Activated naive CD4-positive, alpha-beta T cell treated with anti-CD3 and anti-CD28 coated beads, Interleukin-2, amount 50 U/mL, for 16 hours (primary cell): ENCODE measurements at places on chromosomes 13 and 19.

DNA sequence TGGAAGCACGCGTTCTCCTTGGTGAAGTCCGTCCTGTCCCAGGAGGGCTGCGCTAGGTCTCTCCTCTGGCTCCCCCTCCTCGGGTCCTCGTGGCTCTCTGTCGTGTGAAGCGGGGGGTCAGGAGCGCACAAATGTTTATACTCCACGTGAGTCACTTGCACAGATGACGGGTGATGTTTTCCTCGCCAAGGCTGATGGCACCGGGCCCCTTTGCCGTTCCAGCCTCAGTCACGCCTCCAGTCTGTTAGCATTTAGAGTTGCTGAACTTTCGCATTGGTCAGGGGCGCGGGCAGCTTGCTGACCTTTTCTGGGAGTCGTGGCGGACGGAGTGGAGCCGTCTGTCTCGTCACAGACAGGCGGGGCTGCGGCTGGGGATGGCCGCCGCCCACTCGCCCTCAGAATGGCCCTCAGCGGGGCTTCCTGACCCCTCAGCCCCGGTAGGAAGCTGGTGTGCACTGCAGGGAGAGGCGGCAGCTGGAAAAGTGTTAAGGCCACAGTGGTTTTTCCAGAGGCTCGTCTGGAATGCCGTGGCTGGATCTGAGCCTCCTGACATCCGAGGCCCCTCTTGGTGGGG lies 13.7 kb downstream of the KLHL26 start:
- no peak for DNase-seq

DNA sequence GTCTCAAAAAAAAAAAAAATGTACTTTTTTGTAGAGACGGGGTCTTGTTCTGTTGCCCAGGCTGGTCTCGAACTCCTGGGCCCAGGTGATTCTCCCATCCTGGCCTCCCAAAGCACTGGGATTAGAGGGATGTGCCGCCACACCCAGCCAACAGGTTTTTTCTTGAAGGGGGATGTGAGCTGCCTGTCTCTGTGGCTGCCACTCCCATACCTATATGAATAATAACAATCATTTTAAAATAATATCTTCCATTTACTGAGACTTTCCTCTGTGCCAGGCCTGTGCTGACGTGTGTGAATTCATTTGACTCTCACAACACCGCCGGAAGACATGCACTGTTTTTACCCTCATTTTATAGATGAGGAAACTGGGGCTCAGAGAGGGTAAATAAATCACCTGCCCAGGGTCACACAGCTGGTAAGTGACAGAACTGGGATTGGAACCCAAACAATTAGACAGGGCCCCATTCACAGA lies 7.2 kb upstream of the BCL3 start:
- DNase-seq, result no peak

DNA sequence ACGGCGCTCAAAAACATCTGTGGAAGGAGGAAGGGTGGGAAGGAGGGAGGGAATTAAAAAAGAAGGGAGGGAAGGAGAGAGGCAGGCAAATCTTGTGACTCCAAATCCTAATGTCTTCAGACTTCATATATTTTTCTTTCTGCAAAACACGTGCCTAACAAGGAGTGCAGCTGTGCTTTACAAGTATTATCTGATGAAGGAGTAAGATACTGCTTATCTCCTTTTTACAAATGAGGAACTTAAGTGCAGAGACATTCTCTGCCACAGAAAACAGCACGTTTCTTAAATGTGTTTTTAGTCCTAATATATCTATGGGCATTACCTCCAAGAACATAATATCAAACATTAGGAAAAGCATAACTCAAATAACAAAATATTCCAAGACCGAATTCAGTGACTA lies 6.5 kb downstream of the FLT3 start:
- DNase-seq, result no peak

- no peak for DNase-seq
These were observed 3.4 kb upstream of the SIGLEC9 start for GRCh38 chr19:51121257-51121656.

DNA sequence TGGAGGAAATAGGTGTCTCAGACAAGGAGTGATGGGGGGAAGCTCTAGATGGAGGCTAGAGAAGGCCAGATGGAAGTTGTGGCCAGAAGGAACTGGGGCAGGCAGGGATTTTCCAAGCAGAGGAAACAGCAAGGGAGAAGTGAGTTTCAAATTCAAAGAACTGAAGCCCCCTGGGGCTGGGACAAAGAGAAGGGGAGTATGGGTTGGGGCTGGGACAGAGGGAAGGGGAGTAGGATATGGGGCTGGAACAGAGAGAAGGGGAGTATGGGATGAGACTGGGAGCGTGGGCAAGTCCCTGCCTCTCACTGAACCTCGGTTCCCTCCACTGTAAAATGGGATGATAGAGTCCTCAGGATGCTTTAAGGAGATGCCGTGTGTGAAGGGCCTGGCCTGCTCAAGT lies 1.9 kb upstream of the GTF2F1 start:
- no peak for DNase-seq

- DNase-seq, result no peak
These were observed 193.7 kb upstream of the RXFP2 start for GRCh38 chr13:31545616-31546015.

GRCh38 chr13:60755380-60756163 lies 358.6 kb downstream of the TDRD3 start:
- DNase-seq, result no peak

GRCh38 chr19:20863176-20863575 lies 59.9 kb upstream of the ZNF85 start:
- no peak for DNase-seq

DNA sequence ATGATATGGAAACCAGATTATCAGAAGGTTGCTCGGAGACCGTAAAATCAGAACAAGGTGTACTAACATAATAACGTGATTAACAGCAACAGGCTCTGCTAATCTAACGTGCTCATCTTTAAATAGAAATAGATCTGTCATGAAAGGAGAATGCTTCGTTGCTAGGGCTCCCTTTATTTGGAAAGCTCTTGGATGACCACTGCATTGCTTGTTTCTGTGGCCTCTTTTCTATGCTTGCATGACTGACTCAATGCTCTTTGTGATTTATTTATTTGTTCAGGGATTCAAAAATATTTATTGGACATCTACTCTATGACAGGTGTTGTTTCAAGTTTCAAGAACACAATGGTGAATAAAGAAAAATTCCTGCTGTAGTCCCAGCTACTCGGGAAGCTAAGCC lies 22.3 kb upstream of the ZDHHC20 start:
- DNase-seq, result no peak
